NCI-H2081 treated with DMSO at 0.1 percent for 48 hours (cell line): ENCODE measurements at places on chromosomes 12 and 14.

DNA sequence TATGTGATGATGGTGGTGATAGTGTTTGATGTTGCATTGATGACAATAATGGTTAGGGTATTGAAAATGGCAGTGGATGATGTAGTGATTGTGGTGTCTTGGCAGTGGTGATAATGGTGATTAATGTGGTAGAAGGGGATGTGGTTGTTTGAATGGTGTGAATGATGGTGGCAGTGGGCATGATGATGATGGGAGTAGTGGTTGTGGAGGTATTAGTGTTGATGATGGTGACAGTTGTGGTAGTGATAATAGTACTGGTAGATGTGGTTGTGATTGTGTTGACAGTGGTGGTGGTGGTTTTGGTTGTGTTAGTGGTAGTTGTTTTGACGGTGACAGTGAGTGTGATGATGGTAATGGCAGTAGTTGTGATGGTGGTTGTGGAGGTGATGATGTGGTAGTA, 1049.0 kb downstream of the VRK1 start:
- no peak for DNase-seq

DNA sequence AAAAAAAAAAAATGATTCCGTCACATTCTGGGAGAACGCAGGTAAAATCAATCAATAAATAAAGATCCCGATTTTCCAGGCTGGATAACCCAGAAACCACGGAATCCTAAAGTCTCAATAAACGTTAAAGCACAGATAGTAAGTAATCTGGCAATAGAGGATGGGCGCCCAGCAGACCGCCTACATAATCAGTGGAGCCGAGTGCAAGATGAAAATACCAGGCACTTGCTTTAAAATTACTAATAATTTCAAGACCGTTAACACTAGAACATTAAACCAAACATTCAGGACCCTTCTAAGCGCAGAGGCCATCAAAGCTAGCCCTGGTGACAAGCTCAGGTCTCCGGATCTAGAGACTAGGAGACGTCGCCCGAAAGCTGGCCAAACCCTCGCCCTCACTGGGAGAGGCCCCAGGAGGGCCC, 1.2 kb upstream of the DCAF11 start:
- DNase-seq: no peak

DNA sequence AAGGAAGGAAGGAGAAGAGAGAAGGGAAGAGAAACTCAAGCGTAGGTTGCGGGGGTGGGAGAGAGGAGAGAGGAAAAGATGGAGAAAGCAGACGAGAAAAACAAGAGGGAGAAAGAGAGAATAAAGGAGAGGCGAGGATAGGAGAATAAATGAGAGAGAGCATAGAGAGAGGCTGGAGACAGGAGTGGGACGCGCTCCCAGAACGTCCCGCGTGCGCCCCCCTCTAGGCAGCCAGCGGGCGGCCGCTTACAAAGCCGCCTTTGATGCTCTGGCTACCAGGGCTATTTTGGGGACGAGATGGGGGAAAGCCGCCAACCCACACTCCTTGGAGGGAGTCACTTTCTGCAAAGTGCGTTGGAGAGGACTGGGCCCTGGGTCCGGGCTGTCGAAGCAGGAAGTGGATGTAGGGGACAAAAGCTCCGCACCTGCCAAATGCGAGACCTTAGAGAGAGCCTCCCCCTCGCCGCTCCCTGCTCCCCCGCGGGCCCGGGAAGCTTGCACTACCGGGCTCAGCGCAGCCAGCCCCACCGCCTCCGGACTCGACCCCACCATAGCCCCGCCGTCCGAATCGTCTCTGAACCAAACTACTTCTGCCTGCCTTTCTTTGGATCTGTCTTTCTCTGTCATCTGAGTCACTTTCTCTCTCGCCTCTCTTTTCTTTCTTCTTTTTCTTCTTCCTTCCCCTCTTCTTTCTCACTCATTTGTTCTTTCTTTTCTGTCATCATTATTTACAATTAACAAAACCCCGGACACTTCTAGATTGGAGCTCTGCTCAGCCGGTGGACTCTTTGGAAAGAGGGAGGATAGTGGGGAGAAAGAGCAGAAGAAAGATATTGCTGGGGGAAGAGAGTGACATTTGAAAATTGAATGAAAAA, 8.0 kb downstream of the ASCL1 start:
- DNase-seq: peak; percentile 44

GRCh38 chr14:80699861-80700260, 241.7 kb downstream of the CEP128 start:
- DNase-seq: no peak
